ENCODE measurements at places on chromosomes 12 and 14. TPM values are rescaled to one million over a fixed set of nuclear protein-coding genes. Genes with fewer than 3 reads are reported as not detected.
A peak's percentile ranks its signal among the peaks of the same experiment; 100 is the strongest.

GRCh38 chr12:123095078-123095881, 55.6 kb downstream of the PITPNM2 start:
- DNase-seq, result no peak

- DNase-seq, result no peak
Observed at GRCh38 chr14:76863724-76864407, 37.7 kb downstream of the LRRC74A start.

DNA sequence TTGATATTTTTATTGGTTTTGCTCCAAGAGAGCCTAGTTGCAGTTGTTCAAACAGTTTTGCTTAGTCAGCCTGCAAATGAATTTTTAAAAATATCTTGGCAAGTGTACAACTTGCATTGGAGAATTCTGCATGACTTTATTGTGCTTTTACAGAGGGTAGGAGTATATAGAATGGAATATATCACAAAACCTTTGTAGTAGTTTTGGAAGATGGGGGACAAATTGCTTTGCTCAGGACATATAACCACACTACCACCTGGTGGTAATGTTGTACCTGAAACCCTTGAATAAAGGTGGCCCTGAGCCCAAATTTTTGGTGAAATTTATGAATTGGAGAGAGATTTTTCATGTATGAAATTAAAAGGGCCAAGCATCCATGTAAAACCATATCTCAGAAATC, 645.2 kb downstream of the MED13L start:
- DNase-seq, result no peak

DNA sequence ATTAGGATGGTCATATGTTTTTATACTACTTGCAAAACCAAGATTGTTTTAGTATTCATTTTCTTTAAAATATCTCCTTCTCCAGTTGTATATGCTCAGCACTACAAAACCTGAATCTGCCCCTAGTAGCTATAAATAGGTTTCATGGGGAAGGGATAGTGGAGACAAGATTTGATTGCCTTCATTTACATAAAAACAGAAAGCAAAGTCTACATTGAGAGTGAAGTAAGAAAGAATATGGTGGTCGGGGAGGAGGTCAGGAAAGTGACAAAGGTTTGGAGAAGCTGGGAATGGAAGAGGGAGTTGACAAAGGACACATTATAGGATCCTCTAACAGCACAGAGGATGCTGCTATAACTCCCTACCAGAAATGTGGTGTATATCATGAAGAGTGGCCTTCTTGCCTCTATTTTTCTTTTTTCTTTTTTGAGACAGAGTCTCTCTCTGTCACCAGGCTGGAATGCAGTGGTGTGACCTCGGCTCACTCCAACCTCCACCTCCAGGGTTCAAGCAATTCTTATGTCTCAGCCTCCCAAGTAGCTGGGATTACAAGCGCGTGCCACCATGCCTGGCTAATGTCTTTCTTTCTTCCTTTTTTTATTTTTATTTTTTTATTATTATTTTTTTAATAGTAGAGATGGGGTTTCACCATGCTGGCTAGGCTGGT, 6.6 kb upstream of the LRP6 start:
- no peak for DNase-seq

GRCh38 chr14:24408764-24409163, 10.0 kb downstream of the NYNRIN start:
- no peak for DNase-seq

GRCh38 chr14:99757331-99758070, 35.7 kb upstream of the EML1 start:
- peak; percentile 83 for DNase-seq

CFAP251 gene
- total RNA-seq, result 4.2 TPM

RAPGEF3 gene
- 10.4 TPM for total RNA-seq

NXPH4 gene
- not detected for total RNA-seq

NELL2 gene
- not detected for total RNA-seq

Data from dermis microvascular lymphatic vessel endothelial cell (primary cell).